ENCODE measurements at places on chromosomes 4 and X. TPM values are rescaled to one million over a fixed set of nuclear protein-coding genes. Genes with fewer than 3 reads are reported as not detected.

DNA sequence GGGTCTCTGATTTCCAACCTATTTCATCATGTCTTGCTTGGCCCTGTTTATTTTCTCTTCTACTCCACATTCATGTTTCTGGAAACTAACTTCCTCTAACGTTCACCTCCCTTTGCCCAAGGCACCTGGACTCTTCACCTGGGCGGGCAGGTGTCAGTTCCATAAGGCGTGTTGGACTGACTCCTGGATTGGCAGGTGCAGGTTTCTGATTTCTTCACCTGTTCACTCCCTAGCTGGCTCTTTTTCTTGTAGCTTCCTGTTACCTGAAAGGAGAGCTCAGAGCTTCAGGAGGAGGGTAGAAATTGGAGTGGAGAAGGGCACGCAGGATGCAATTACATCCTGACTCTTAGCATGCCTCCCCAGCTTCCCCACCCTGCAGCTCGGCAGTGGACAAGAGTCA, 350.8 kb upstream of the KLF3 start:
- no peaks in the 10 kb centered on the region for H3K27me3 ChIP-seq
- H3K36me3 ChIP-seq = no peaks in the 10 kb centered on the region
- H3K4me3 ChIP-seq = no peak overlapping the region

DNA sequence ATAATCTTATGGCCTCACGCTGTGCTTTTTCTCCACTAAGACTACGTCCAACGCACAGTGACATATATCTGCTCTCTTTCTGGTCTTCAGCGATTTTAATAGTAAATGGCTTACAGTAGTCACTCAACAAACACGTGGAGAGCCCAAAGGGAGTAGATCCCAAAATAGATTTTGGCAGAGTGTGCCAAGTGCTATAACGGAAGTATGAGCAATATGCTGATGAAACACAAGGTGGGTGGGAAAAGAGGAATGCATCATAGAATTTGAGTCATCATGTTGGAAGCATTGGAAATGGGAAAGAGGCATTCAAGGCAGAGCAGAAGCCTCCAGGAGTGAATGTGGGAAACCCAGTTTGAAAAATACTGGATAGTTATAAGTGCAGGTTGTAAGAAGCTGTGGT, 129.1 kb upstream of the LDB2 start:
- no peaks in the 10 kb centered on the region for H3K27me3 ChIP-seq
- no peaks in the 10 kb centered on the region for H3K4me1 ChIP-seq
- H3K4me3 ChIP-seq = no peak overlapping the region
- no peak overlapping the region for H3K27ac ChIP-seq
- no peaks in the 10 kb centered on the region for H3K36me3 ChIP-seq

DNA sequence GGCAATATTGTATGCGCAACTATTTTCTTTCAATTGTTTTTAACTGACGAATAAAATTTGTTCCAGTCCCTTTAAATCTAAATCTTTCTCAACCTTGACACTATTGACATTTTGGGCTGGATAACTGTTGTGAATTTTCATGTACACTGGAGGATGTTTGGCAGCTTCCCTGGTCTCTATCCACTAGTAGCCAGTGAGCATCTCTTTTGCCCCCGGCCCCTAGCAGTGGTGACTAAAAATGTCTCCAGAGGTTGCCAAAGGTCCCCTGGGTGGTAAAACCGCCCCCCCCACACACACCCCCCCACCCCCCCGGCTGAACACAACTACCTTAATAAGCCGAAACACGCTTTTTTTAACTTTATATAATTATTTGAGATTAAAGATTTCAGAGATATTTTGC, 514 bp downstream of the FANCB start:
- DNase-seq = no peak
- no peak overlapping the region for H3K27ac ChIP-seq

GRCh38 chr4:65971686-65972085, 301.4 kb upstream of the EPHA5 start:
- H3K36me3 ChIP-seq = no peaks in the 10 kb centered on the region
- peak; percentile 60 for DNase-seq
- H3K27ac ChIP-seq = peak overlapping the region; percentile 76
- H3K4me1 ChIP-seq = peaks cover 27% of the 10 kb centered on the region

- peaks cover 12% of the 10 kb centered on the region for H3K4me1 ChIP-seq
- no peak overlapping the region for H3K27ac ChIP-seq
- H3K4me3 ChIP-seq = no peak overlapping the region
Measured at GRCh38 chrX:74523224-74523623, 91.2 kb downstream of the RLIM start.

- no peaks in the 10 kb centered on the region for H3K4me1 ChIP-seq
- H3K36me3 ChIP-seq = no peaks in the 10 kb centered on the region
Measured at GRCh38 chr4:104532677-104533076, 38.0 kb upstream of the CXXC4 start.

DNA sequence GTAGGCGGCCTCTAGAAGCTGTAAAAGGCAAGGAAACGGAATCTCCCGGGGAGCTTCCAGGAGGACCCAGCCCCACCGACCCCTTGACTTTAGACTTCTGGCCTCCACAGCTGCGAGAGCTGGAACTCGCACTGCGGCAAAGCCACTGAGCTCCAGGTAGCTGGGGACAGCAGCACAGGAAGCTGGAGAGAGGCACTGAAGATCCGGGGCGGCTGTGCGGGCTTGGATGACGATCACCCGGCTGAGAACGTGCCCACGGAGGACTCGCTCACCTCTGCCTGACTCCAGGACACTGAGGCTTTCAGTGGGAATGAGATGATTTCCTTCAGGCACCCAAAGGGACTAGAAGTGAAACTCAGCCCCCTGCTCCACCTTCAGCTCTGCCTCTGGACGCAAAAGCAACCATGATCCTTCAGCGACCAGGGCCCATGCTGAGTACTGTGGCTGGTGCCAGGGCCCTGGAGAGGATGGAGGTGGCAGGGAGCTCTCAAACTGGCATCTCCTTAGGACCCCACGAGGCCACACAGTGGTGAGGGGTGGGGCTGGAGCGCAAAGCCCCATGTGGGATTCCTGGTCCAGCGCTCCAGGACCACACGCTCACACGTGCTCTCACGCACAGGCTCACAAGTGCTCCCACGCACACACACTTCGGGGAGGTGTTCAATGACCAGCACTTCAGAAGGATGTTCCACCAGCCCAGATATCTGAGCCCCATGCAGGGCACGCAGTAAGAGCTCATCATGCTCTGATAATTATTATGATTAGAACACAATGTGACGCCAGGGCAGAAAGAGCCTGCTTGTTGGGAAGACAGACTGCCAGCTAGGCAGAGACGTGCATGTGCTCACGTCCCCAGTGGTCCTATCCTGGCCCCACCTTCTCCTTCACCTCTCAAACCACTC, 47.2 kb downstream of the ADRA2C start:
- no peak overlapping the region for H3K4me3 ChIP-seq
- DNase-seq = no peak

The GAGE13 gene
- not detected for total RNA-seq

The BMPR1B gene
- total RNA-seq = 1.8 TPM

- peaks cover 8% of the 10 kb centered on the region for H3K4me1 ChIP-seq
- no peak overlapping the region for H3K4me3 ChIP-seq
- H3K27ac ChIP-seq = no peak overlapping the region
- no peak for DNase-seq
- no peaks in the 10 kb centered on the region for H3K36me3 ChIP-seq
Measured at GRCh38 chrX:132716006-132716405, 227.2 kb upstream of the MBNL3 start.

DNA sequence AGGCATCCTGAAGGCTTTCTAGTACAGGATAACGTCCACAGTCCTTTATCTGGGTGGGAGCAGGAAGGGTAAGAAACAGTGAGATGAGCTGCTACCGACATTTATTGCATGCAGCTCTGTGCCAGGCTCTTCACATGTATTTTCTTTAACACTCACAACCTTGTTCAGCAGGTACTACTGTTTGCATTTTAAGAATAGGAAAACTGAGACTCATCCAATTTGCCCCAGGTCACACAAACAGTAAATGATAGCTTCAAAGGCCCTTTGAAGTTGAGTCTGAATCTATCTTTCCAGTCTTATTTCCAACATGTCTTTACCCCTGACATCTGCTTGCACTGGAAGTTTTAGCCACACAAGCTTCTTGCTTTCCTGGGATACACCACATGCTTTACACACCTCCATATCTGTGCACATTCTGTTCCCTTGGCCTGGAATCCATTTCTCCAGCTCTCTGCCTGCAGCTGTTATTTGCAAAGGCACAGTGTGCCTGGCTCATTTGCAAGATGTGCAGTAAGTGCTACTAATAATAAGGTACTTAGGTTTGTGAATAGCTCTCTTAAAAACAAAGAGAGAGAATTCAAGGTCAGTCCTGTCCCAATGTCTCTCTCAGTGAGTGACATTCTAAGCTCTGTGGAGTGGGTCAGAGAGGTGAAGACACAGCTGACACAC, 61.2 kb downstream of the METTL14 start:
- H3K27ac ChIP-seq = peak overlapping the region; percentile 59
- H3K36me3 ChIP-seq = peaks cover 6% of the 10 kb centered on the region
- H3K4me1 ChIP-seq = peaks cover 25% of the 10 kb centered on the region
- no peaks in the 10 kb centered on the region for H3K27me3 ChIP-seq
- DNase-seq = peak; percentile 75

The CENPVL1 gene
- 1.4 TPM for total RNA-seq

DNA sequence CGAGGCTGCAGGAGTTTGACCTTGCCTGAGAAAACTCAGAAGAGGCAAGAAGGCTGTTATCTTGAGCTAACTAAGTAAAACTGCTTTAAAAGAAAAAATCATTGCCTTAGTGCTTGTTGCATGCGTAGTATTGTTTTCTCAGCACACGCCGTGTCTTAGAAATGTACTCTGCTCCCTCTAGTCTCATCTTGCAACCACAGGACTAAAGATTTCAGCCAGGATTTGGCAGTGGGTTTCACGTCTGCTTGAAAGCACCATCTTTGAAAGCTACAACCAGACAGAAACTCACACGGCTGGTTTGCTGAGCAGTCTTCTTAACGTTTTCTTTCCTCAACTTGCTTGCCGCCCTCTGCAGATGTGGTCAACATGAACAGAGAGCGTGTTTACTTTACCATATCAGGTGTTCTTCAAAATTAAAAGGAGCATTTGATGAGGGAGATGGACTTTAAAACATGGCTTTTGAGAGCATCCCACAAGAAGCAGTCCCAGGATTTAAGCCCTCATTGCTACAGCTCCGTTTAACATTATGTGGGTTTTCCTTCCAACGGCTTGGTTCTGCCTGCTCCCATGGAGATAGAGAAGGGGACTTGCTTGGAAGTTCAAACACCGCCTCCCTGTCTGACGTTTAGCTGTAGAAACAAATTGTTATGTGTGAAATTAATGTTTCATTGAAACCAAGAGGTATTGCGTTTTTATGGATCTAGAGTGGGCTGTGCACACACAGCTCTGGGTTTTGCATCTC, 3.4 kb downstream of the SORCS2 start:
- H3K4me1 ChIP-seq = no peaks in the 10 kb centered on the region
- no peak overlapping the region for H3K27ac ChIP-seq
- no peak for DNase-seq
- H3K4me3 ChIP-seq = no peak overlapping the region

DNA sequence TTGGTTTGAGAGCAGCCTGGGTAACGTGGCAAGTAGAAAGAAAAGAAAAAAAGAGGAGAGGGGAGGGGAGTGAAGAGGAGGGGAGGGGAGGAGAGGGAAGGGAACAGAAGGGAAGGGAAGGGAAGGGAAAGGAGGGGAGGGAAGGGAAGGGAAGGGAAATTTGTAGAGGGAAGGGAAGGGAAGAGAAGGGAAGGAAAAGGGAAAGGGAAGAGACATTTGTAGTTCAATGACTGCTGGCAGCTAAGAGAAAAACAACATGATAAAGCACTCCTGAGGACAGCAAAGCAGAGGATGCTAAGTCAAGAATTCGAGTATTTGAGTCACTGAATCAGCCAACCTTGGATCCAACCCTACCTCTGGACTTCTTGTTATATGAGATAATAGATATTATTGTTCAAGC, 38.2 kb upstream of the BMP2K start:
- no peak overlapping the region for H3K27ac ChIP-seq
- H3K36me3 ChIP-seq = no peaks in the 10 kb centered on the region
- H3K27me3 ChIP-seq = no peaks in the 10 kb centered on the region
- no peak overlapping the region for H3K4me3 ChIP-seq

The LRBA gene
- 58.8 TPM for total RNA-seq

The CT45A3 gene
- not detected for total RNA-seq

- H3K36me3 ChIP-seq = no peaks in the 10 kb centered on the region
- H3K4me1 ChIP-seq = no peaks in the 10 kb centered on the region
- no peak overlapping the region for H3K4me3 ChIP-seq
- DNase-seq = peak; percentile 17
Measured at GRCh38 chr4:72997409-72997808, 72.1 kb downstream of the COX18 start.

GRCh38 chr4:175309041-175309440, 390.9 kb downstream of the ADAM29 start:
- H3K36me3 ChIP-seq = no peaks in the 10 kb centered on the region
- no peaks in the 10 kb centered on the region for H3K4me1 ChIP-seq
- H3K27ac ChIP-seq = no peak overlapping the region

The BEX2 gene
- 142 TPM for total RNA-seq

The C4orf51 gene
- not detected for total RNA-seq

GRCh38 chr4:38328989-38329729, 334.8 kb upstream of the KLF3 start:
- no peak overlapping the region for H3K4me3 ChIP-seq
- H3K27ac ChIP-seq = no peak overlapping the region

The FABP2 gene
- 5.5 TPM for total RNA-seq

DNA sequence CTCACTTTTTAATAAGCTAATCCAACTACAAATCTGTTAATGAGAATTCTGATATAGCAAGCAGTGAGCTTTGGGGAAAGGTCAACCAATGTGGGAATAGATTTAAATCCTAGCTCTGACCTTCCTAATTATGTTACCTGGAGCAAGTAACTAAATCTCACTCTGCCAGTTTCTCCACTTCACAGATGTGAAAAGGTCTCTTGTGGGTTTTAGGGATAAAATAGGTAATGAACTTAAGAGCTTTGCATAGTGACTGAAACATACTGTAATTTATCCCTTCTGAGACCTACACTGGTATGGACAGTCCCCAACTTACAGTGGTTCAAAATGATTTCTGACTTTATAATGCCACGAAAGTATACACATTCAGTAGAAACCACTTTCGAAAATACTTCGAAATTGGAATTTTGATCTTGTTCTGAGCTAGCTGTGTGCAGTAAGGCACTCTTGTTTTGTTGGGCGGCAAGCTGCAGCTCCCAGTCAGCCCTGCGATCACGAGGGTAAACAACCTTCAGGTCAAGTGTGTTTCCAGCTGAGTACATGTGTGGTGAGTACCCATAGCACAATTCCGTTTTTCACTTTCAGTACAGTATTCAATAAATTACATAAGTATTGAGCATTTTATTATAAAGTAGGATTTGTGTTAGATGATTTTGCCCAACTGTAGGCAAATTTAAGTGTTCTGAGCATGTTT, 93.7 kb downstream of the ADGRL3 start:
- peaks cover 8% of the 10 kb centered on the region for H3K4me1 ChIP-seq
- H3K27me3 ChIP-seq = no peaks in the 10 kb centered on the region
- H3K36me3 ChIP-seq = no peaks in the 10 kb centered on the region
- no peak for DNase-seq
- H3K27ac ChIP-seq = no peak overlapping the region

DNA sequence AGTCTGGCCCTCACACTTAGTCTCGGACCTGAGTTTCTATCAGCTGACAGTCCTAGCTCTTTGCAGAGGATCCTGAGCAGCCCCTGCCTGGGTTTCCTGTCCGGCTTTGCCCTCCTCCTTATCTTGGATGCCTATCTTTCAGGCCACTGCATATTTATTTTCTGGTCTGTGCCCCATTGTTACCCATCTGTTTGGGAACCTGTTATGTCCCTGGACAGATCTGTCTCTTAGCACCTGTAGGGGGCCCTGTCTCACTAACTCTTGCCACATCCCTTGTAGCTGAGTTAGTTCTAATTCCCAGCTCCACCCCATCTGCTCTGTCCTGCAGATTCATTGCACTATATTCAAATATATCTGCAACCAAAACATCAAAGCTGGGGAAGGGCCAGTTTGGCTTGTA, 514.9 kb upstream of the LCORL start:
- no peak overlapping the region for H3K4me3 ChIP-seq
- H3K36me3 ChIP-seq = no peaks in the 10 kb centered on the region
- no peaks in the 10 kb centered on the region for H3K4me1 ChIP-seq
- no peaks in the 10 kb centered on the region for H3K27me3 ChIP-seq
- H3K27ac ChIP-seq = no peak overlapping the region

All from cardiac muscle cell (in vitro differentiated cells and primary cell).